SJCRH30 (cell line): ENCODE measurements at places on chromosomes 7 and 10. TPM values are rescaled to one million over a fixed set of nuclear protein-coding genes. Genes with fewer than 3 reads are reported as not detected.

C7orf25 gene
- 2.4 and 2.8 TPM in 2 replicates for total RNA-seq

SFTPA1 gene
- not detected in 2 replicates for total RNA-seq

- peaks cover 26% of the 10 kb centered on the region; the same call in 1 of the 2 replicates for H3K27me3 ChIP-seq
- H3K27ac ChIP-seq = no peak overlapping the region
- H3K4me3 ChIP-seq = no peak overlapping the region
- H3K36me3 ChIP-seq = no peaks in the 10 kb centered on the region
- H3K4me1 ChIP-seq = no peaks in the 10 kb centered on the region
These were observed 158.5 kb downstream of the HERPUD2 start for GRCh38 chr7:35536396-35536826.

DNA sequence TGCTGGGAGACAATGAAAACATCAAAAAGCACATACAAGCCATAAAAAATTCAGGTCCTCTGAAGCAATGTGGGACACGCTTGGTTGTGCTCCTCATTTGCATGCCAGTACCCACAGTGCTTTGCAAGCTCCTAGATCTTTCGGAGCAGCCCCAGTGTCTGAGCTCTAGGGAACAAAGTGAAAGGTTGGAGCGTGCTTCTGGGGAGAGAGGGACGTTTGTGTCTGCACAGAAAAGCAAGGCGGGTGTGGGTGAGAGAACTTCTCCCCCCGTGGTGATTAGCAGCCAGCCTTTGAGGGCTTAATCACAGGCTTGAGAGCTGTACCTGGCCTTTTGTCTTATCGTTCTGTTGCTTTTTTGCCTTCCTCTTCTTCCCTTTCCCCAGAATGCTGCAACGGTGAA, 76.7 kb upstream of the HABP2 start:
- H3K4me1 ChIP-seq = peaks cover 7% of the 10 kb centered on the region; the same call in 1 of the 2 replicates
- H3K36me3 ChIP-seq = no peaks in the 10 kb centered on the region
- no peak overlapping the region for H3K4me3 ChIP-seq

GRCh38 chr7:19117091-19117869, at the start of gene TWIST1:
Gene TWIST1, minus strand, starts transcription at chr7:19117636. Its CDS starts 315 bp downstream, at chr7:19117321.
- H3K27me3 ChIP-seq = no peaks in the 10 kb centered on the region
- no peaks in the 10 kb centered on the region for H3K36me3 ChIP-seq
- H3K4me1 ChIP-seq = no peaks in the 10 kb centered on the region
- peak within 1 kb of the TSS; percentile 81 for H3K4me3 ChIP-seq

GRCh38 chr10:83801983-83802382, 337.3 kb upstream of the GHITM start:
- H3K36me3 ChIP-seq = no peaks in the 10 kb centered on the region
- no peaks in the 10 kb centered on the region for H3K27me3 ChIP-seq
- no peak for DNase-seq
- H3K27ac ChIP-seq = no peak overlapping the region
- H3K4me1 ChIP-seq = no peaks in the 10 kb centered on the region
